ENCODE measurements at places on chromosomes 11 and 22. TPM values are rescaled to one million over a fixed set of nuclear protein-coding genes. Genes with fewer than 3 reads are reported as not detected.

BCO2 gene
- not detected for total RNA-seq

DENND6B gene
- 7.8 TPM for total RNA-seq

SLC6A5 gene
- total RNA-seq, result not detected

TRPM5 gene
- total RNA-seq, result 0.34 TPM

TESMIN gene
- 7.4 TPM for total RNA-seq

TMEM191C gene
- total RNA-seq, result not detected

POLR3H gene
- total RNA-seq, result 15.2 TPM
